ENCODE measurements at places on chromosomes 7 and 10.

DNA sequence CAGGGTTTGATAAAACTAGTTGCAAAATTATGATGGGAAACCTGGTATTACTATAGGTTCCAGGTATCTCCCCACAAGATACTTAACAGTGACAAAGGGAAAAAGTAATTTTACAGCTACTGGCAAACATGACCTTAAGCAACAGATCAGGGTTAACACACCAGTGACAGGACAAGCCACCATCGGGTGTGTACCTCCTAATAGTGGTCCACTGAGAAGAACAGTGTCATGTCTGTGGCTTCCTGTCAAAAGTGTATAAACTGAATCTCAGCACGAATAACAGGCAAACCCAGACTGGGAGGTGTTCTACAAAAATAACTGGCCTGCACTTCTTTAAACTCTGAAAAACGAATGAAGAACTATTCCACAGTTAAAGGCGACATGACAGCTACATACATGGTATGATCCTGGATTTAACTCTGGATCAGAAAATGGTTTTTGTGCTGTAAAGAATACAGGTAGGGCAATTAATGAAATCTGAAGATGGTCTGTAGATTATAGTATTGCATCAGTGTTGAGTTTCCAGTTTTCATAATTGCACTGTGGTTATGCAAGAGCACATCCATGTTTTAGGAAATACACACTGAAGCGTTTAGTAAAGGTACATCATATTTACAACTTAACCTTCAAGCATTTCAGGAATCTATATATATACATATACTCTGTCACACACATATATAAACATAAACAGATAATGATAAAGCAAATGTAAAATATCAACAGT is 32.0 kb upstream of the ARMS2 start:
- DNase-seq = no peak

- no peak for DNase-seq
These were observed 8.8 kb downstream of the AKAP9 start for GRCh38 chr7:91949221-91950009.

DNA sequence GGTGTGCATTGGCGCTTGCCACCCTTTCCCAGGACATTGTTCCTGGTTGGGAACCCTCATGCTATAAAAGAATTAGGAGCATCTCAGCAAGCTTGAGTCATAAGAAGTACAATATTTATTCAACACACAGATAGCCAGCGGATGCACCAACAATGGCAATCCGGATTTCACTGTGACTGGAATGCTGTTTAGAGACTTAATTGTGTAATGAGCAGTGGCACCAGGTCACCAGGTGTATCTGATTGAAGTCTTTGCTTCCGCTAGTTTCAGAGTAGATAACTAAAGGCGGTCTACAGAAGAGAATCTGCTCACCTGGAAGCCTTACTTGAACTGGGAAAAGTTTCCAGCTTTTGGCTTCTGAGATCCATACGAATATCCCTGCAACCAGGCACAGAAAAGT is 772.3 kb upstream of the GHITM start:
- DNase-seq = no peak

DNA sequence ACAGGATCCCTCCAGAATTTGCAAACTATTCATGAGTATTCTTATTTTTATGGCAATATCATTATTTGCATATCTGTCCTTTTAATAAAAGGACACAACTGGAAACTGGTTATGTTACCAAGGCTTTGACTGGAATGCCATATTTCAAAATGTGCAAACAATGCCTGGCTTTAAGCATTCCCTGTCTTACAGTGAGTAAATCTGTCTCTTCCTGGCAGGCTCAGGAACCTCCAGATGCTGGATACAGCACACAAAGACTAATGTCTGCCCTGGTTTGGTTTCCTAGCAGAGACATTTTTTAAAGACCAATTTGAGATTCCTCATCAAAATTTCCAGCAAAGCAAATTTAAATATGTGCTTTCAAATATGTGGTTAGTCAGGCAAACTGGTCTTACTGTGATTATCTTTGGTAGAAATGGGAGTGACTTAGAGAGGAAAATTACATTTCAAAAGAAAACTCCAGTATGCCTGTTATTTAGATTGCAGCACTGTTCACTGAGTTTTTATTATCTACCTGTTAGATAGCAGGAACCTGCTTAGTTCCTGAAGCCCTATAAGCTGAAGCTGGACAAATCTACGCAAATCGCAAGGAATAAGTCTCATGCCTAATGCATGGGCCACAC is 31.3 kb downstream of the RNF216 start:
- DNase-seq = no peak

GRCh38 chr7:101543846-101544245 is 85.2 kb downstream of the MYL10 start:
- no peak for DNase-seq

DNA sequence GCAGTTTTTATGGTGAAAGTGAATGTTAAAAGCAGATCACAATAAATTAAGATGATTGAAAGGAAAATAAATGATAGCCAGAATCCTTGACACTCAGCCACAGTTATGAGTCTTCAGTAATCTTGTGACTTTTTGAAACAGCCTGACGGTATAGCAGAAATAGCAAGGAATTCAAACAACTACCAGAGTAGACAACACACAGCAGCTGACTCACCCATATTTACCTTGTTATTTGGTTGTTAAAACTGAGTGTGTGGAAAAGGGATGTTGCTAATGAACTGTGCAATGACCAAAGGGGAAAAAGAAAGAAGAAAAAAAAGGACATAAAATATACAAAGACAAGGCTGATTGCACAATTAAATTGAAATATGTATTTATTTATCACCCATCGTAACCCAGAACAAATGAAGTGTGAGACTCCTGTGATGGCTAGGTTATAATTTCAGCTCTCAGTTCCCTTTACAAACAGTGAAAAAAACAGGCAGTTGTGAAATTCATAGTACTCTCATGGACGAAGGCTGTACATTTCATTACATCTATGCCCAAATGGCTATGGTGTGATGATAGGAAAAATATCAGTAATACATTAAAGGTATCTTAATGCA is 1023.0 kb upstream of the SORCS1 start:
- DNase-seq = no peak

DNA sequence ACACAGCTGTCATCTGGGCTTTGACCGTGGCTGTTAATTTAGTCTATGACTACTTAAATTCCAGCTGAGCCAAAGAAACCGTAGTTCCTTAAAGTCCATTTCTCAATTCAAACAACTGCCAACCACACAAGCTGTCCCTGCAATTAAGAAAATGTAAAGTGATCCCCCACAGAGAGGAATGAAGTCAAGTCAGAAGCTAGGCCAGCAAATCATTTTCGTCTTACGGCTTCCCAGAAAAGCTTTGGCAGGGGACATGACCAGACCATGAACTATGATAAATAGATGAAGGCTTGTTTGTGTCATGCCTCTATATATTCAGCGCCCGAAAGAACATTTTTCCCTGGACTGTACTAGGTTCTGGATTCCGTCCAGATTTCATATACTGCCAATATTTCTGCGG is 54.6 kb downstream of the HACD1 start:
- DNase-seq = no peak

DNA sequence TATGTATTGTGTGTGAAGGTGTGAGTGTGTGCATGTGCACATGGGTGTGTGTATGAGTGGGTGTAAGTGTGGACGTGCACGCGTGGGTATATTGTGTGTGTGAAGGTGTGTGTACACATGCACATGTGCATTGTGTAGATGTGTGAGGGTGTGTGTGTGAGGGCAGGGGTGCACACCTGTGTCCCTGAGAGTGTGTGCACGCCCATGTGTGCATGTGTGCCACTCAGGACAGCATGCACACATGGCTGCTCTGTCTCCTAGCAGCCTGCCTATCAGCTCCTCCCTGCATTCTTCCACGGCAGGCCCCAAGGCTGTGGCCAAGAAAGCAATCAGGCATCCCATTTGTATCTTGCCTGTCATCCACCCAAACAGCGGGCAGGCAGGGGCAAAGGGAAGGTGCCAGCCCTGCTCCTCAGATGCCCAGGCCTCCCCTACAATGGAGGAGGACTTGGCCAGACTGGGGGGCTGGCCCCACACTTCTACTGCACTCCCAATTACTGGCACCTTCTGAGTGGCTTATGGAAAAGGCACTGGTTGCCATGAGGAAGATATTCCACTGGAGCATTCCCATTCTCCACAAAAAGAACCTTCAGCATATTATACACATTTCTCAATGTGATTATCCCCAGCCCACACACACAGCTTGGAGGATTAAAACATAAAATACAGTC is 380.4 kb upstream of the ZMIZ1 start:
- no peak for DNase-seq

DNA sequence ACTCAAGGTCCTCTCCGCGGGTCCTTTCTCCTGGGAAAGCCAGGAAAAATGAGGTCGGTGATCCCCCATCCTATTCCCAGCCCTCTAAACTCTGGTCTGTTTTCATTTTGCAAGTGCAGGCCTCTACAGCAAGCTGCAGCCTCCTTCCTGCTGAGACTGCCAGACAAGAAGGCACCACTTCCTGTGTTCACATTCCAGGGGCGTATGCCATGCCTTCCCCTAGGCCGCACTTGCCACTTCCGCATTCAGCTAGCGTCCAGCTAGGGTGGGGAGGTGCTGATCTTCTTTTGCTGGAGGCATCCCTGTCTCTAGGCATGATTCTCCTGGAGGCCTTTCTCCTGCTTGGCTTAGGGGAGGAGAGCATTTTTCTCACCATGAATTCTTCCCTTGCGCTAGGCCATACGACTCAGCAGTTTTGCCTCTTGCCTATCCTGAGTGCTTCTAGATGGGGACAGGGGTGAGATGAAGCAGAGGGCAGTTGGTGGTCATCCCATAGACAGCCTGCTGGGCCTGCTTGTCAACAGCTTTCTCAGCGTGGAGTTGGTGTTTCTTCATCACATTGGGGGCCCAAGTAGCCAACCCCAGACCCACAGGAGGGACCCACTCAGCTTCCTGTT is 328.9 kb downstream of the RPS24 start:
- no peak for DNase-seq

DNA sequence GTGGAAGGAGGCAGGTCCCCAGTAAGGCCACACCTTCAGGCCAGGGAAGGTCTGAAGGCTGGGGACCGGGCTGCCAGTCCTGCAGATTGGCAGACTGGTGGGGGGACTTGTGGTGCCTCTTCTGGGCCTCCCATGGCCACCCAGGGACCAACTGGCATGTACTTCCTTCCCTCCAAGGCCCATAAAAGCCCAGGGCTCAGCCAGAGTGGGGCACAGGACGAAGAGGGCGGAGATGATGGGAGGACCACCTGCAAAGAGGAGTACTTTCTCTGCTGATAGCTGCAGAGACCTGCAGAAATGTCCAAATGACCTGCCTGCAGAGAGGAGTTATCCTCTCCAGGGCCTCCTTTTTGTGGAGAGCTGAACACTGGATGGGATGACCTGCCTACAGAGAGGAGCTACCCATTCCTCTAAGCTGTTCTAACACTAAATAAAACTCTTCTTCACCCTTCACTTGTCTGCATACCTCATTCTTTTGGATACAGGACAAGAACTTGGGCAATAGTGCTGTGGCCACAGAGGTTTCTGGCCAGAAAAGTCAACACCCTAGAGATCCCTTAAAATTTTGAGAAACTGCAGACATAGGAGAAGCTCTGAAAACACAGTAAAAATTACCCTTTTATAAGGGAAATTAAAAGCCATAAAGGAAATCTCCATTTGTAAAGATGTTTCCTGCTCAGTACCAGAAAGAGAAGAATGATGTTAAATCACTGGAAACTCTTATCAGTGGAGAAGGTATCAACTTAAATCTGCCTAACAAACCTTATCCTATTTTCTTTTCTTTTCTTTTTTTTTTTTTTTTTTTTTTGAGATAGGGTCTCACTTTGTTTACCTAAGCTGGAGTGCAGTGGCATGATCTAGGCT is 20.7 kb upstream of the PRF1 start:
- no peak for DNase-seq

DNA sequence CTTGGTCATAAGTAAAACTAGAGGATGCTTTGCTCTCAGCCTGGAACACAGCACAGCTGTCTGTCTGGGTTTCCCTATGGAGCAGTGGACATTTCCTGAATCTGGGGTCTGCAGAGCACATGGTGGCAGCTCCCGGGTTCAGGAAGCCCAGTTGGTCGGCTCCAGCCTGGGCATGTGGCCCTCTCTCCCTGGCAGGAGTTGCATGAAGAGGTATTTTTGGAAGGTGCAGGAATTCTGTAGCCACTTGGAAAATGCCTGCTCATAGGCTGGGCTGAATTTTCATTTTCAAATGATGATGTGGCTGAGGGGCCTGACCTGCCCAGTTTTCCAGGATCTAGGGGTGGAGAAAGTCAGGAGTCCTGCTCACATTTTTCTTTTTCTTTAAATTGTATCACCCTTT is 6.7 kb upstream of the TPST1 start:
- DNase-seq = no peak

GRCh38 chr10:28551086-28551485 is 18.2 kb downstream of the WAC start:
- no peak for DNase-seq

DNA sequence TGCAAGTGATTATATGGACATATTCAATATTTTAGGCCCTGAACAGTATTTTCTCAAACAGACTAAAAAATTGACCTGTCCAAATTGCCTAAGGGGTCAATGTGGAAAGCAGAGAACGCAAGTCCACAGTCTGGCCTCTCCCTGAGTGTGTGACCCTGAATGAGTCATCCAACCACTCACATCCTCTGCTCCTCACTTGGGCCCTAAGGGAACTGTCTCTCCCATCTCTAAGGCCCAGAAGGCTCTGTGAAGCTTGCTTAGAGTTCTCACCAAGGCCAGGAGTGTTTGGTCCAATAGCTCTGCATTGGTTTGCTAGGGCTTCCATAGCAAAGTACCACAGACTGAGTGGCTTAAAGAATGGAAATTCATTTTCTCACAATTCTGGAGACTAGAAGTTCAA is 155.1 kb downstream of the LSM5 start:
- no peak for DNase-seq

DNA sequence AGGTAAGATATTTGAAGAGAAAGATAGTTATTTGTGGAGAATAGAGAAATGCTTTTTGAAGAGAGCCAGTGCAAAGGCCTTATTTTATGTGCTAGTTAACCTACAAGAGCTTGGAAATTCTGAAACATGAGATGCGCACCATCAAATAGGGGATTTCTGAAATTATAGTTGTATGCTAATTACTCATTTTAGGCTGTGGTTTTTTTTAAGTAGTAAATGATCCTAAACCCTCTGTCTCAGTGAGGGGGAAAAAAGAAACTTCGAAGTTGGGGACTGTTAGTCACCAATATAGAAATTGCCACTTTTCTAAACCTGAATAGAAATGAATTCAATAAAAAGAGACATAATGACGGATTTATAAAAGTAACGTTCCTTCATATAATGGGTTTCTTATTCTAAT is 119.3 kb upstream of the MDFIC start:
- DNase-seq = no peak

GRCh38 chr7:17467386-17467945 is 169.0 kb downstream of the AHR start:
- no peak for DNase-seq

DNA sequence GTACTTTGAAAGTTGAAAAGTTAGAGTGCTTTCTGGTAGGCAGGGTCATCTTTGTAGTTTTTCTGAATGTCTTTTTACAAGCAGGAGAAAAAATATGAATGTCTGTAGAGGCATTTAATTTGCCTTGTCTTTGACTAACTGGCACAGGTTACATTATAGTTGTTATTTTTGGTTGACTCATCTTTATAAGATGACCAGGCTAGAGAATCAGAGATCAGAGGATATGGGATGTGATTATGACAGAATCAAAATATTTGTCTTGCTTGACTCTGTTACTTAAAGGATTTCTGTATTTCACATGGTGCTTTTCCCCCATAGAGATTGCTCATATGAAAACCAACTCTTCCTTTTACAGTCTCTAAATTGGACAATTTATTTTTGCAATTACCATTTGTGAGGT is 2.4 kb downstream of the ZMYND11 start:
- no peak for DNase-seq

Measured in dermis microvascular lymphatic vessel endothelial cell (primary cell).